Stimulated activated CD4-positive, alpha-beta T cell treated with anti-CD3 and anti-CD28 coated beads, Interleukin-4, amount 100 ng/mL, for 4 hours (primary cell): ENCODE measurements at places on chromosomes 13 and 19.

DNA sequence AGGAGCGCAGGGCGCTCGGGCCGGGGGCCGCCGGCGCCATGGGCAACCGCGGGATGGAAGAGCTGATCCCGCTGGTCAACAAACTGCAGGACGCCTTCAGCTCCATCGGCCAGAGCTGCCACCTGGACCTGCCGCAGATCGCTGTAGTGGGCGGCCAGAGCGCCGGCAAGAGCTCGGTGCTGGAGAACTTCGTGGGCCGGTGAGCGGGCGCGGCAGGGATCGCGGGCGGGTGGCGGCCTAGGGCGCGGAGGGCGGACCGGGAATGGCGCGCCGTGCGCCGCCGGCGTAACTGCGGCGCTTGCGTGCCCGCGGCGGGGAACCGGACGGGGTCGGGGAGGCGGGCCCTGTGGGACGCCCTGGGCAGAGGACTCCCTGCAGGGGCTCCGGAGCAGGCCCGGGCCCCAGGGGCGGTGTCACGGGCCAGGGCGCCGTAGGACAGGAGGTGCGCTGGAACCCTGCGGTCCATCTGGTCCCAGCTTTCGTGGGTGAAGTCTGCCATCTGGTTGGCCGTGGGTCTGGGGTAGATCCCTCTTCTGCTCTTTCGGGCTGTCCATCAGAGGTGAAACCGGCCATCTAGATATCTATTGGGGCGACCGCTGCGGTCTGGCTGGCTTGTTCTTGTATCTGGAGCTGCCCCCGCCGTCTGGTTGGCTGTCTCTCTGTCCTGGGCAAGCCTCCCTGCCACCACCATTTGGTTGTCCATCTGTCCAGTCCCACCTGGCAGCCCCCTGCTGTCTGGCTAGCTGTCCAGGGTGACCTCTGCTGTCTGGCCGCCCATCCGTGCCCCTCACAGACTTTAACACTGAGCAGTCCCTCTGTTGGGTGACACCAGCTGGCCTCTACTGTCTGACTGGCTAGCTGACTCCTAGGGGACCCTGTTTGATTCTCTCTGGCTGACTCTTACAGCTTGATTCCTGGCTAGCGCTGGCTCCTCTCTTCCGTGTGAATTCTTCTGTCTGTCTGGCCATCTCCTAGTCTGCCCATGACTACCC is 622 bp downstream of the DNM2 start:
- peak; percentile 34 for DNase-seq

DNA sequence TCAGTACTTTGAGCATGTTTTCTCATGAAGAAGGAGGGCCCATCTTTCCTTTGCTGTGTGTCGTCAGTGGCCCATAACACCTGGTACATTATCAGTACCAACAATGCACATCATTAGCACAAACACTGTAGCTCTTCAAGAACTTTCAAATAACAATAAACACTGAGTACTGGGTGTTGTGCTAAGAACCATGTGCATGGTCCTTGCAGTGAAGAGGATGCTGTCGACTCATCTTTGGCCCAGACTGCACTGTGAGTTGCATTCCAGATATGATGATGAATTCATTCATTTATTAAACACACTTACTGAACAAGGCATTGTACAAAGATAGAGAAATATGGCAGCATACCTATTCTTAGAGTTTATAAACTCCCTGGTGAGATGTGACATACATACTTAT is 55.8 kb downstream of the FLT3 start:
- no peak for DNase-seq

- DNase-seq, result no peak
These were observed 355.2 kb downstream of the MTUS2 start for GRCh38 chr13:29175250-29175873.

GRCh38 chr19:33998739-33999345 is 173.5 kb upstream of the LSM14A start:
- DNase-seq, result no peak

DNA sequence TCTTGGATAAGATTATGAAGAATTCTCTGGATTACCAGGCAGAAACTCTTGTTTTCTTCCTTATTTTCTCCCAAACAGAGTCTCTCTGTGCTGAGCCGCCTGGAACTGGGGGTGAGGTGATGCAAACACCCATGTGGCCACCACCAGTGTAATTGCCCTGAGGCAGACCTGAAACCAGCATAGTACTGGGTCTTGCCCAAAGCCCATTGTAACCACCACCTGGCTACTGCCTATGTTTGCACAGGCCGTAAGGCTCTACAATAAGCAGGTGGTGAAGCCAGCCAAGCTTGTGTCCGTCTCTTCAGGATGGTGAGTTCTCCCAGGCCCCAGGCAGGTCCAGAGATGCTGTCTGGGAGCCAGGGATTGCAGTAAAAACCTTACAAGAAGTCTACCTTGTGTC is 18.9 kb upstream of the KBTBD7 start:
- DNase-seq, result no peak

DNA sequence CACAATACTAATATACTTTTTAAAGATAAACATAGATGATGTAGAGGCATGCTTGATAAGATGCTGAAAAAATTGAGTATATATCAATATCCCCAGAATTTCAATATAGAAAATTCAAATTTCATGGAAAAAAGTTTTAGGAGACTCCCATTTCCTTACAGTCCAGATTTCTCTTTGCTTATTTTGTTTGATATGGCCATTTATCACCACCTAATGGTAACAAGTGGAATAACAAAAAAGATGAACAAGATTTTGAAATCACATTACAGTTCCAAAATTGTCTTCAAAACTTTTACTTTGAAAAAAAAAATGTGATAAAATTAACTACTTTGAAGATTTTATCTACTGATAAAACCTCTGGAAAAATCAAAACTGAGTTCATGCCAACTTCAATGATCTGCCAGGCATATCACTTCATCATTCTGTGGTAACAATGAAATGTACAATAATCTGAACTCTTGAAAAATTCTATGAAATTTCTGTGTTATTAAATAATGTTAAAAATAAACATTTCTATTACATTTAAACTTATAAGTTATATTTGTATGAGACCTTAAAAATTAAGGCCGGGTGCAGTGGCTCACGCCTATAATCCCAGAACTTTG is 17.5 kb downstream of the MIPEP start:
- DNase-seq, result no peak

- no peak for DNase-seq
These were observed 15.2 kb downstream of the IER2 start for GRCh38 chr19:13165162-13165997.

DNA sequence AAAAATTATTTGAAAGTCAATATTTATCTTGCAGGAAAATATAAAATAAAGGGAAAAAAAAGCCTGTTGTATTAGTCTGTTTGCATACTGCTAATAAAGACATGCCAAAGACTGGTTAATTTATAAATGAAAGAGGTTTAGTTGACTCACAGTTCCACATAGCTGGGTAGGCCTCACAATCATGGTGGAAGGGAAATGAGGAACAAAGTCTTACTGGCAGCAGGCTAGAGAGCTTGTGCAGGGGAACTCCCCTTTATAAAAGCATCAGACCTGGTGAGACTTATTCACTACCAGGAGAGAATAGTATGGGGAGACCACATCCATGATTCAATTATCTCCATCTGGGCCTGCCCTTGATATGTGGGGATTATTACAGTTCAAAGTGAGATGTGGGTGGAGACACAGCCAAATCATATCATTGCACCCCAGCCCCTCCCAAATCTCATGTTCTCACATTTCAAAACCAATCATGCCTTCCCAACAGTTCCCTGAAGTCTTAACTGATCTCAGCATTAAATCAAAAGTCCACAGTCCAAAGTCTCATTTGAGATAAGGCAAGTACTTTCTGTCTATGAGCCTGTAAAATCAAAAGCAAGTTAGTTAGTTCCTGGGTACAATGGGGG is 1416.5 kb upstream of the SPRY2 start:
- no peak for DNase-seq

DNA sequence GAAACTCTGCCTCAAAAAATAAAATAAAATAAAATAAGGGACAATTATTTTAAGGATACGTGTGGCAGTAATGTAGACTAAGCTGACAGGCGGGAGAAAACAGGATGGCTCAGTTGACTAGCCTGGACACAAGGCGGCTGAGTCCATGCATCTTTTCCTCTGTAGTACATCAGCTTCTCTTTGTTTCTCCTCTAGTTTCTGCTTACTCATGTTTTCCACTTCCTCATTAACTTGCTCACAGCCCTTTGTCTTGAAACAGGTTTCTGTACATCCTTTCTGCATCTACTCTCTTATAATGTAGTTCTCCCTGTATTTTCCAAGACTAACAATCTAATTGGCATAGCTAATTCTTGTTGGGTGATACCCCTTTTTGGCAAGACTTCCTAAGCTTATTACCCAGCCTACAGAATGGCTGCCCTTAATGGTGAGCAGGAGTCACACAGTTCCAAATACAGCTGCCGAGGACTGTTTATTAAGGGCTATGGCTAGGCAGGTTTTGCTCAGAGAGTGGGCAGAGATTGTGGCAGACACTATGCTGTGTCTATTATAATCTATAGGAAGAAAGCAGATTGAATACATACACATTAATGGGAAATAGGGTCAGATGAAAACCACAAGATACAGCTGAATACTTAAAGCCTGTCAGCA is 58.7 kb upstream of the KLF5 start:
- DNase-seq, result no peak

GRCh38 chr19:36009220-36009619 is 607 bp upstream of the SYNE4 start:
- peak; percentile 18 for DNase-seq

DNA sequence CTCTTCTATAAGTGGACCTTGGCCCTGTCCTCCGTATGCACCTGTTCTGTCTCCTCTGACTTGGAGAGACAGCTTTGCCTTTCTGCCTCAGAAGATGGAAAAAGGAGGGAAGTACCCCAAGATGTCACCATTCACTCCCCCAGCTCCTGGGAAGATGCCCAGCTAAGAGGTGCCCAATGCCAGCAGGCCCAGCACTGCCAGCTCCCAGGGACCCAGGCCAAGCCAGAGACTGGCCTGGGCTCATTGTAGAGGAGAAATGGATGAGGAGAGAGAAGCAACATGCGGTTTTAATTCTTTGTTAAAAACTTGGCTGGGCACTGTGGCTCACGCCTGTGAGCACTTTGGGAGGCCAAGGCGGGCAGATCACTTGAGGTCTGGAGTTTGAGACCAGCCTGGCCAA is 111.5 kb upstream of the ZNF507 start:
- DNase-seq, result no peak

DNA sequence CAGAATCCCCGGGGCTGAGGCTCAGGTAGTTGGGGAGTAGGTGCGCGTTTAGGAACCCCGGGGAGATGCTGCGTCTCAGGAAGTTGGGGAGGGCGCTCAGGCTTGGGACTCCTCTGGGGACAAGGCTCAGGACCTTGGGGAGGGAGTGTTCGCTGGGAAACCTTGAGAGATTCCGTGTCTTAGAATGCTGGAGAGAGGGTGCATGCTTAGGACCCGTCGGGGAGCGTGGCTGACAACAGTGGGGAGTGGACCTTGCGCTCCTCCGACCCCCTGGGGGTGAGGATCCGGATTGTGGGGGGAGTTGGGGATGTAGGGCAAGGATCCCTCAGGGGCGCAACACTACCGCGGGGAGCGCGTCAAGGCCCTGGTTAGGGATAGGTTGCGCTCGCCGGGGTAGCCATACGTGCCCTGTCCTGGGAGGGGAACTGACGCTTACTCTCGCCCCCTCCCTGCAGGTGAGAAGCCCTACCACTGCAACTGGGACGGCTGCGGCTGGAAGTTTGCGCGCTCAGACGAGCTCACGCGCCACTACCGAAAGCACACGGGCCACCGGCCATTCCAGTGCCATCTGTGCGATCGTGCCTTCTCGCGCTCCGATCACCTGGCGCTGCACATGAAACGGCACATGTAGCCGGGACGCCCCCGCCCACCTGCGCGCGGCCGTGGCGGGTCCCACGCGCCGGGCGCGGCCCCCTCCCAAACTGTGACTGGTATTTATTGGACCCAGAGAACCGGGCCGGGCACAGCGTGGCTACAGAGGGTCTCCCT is 2.0 kb downstream of the KLF2 start:
- DNase-seq, result no peak

GRCh38 chr19:6041991-6042481 is 64.1 kb upstream of the RANBP3 start:
- DNase-seq, result no peak

DNA sequence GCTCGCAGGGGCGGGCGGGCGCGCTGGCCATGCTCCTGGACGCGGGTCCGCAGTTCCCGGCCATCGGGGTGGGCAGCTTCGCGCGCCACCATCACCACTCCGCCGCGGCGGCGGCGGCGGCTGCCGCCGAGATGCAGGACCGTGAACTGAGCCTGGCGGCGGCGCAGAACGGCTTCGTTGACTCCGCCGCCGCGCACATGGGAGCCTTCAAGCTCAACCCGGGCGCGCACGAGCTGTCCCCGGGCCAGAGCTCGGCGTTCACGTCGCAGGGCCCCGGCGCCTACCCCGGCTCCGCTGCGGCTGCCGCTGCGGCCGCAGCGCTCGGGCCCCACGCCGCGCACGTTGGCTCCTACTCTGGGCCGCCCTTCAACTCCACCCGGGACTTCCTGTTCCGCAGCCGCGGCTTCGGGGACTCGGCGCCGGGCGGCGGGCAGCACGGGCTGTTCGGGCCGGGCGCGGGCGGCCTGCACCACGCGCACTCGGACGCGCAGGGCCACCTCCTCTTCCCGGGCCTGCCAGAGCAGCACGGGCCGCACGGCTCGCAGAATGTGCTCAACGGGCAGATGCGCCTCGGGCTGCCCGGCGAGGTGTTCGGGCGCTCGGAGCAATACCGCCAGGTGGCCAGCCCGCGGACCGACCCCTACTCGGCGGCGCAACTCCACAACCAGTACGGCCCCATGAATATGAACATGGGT is 599 bp downstream of the ZIC2 start:
- no peak for DNase-seq

GRCh38 chr13:28744091-28744536 is 25.3 kb upstream of the SLC46A3 start:
- no peak for DNase-seq

DNA sequence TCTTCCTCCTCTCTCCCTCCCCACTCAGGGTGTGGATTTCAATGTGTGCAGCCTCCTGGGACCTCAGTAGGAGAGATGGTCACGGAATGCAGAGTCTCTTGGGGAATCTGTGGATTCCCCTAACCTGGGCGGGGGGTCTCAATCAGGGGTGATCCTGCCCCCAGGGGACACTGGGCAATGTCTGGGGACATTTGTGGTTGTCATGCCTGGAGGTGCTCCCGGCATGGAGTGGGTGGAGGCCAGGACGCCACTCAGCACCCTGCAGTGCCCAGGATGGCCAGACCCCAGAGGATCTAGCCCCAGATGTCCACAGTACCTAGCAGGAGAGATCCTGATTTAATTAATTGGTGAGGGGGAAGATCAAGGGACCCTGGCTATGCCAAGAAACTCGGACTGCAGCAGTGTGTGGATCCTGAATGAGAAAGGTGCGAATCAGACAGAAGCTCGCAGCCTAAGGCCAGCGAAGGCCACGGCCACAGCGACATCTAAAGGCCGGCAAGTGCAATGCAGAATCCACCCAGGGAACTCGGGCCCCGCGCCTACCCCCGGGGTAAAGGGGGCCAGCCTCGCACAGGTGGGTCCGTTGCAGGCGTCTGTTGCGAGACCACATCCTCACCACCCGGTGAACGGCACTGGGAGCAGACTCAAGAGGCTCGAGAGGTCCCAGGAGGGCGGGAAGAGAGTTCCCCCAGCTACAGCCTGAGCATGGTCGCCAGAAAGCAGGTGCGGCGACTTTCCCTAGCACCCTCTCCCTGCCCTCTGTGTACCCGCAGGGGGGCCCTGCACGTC is 88.8 kb downstream of the GNG7 start:
- DNase-seq, result peak; percentile 64

GRCh38 chr19:49667473-49667872 is 1.7 kb downstream of the BCL2L12 start:
- no peak for DNase-seq
